ENCODE measurements at places on chromosomes 6 and 20.

GRCh38 chr6:112488238-112488637, 141.1 kb downstream of the RFPL4B start:
- DNase-seq, result no peak

GRCh38 chr6:2793534-2794151, 28.4 kb downstream of the WRNIP1 start:
- DNase-seq, result no peak

DNA sequence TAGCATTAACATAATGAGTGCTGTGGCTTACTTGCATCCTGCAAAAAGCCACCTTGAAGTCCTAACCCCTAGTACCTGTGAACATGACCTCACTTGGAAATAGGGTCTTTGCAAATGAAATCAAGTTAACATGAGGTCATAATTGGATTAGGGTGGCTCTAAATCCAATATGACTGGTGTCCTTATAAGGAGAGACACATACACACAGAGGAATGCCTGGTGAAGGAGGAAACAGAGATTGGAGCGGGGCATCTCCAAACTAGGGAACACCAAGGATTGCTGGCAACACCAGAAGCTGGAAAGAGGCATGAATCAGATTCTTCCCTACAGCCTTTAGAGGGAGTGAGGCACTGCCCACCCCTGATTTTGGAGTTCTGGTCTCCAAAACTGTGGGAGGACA, 17.6 kb upstream of the RPS6KA2 start:
- no peak for DNase-seq

DNA sequence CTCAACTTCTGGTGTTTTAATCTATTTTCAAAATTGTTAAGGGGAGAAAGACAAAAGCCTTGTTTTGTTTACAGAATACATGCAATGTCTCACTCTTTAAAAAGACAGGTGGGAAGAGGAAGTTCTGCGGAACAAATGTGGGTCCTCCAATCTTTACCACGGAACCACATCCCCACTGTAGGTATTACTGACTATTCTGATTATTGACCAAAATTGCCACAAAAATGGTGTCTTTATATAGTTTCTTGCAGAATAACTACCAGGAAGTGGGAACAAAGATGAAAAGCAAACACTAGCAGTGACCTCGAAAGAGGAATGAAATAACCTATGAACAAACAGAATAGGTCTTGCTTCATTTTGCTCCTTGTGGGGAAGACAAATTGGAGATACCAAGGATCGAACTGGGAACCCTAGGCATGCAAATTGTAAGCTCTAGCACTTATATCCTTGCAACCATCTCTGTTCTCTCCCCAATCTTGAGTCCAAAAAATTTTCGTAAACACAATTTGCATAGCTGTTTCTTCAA, 106.7 kb downstream of the GPX5 start:
- DNase-seq, result no peak

DNA sequence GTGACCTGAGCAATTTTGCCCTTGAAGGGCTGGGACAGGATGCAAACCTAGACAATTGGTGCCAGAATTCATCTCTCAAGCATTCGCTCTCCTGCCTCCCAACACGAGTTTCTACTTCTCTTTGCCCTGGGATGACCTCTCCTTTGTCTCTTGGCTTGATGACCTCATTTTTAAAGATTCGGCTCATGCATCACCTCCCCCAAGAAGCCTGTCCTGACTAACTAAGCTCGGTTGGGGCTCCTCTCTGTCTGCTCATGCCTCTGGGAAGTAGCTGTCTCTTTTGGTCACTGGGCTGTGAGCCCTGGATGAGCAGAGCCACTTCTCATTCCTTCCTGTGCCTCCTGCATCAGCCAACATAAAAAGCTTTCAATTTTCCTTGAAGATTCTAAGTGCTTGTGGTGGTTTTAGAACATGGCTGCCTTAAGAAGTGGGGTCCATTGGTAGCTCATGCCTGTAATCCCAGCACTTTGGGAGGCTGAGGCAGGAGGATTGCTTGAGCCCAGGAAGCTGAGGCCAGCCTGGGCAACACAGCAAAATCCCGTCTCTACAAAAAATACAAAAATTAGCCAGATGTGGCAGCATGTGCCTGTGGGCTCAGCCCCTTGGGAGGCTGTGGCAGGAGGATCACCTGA, 11.1 kb upstream of the TCF15 start:
- DNase-seq, result no peak

DNA sequence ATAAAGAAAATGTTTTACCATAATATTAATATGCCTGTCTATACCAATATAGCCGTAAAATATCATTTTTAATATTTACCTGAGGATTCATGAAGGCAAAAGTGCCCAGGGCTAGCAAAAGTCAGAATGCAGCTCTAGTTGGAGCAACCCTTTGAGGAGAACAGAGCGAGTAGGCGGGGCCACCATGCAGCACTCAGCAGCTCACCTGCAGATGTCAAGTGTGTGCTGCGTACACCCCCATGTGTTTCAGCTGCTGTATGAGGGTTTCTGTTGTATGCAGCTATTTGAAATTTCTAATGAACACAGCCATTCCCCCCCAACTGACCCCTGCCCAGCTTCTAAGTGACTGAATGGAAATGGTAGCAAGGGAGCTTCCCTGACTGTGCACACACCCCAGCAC, 508.0 kb downstream of the QKI start:
- DNase-seq, result no peak

- DNase-seq, result peak; percentile 78
Observed at GRCh38 chr6:105553171-105553570, 150.3 kb upstream of the PREP start.

DNA sequence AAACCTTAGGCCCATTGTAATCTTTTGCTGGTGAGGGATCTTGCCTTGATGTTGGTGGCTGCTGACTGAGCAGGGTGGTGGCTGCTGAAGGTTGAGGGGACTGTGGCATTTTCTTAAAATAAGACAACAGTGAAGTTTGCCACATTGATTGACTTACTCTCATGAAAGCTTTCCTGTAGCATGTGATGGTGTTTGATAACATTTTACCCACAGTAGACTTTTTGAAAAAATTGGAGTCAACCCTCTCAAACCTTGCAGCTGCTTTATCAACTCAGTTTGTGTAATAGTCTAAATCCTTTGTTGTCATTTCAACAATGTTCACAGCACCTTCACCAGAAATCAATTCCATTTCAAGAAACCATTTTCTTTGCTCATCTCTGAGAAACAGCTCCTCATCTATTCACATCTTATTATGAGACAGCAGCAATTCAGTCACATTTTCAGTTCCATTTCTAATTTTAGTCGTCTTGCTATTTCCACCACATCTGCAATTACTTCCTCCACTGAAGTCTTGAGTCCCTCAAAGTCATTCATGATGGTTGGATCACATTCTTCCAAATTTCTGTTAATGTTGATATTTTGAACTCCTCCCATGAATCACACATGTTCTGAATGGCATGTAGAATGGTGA, 37.2 kb downstream of the CST9L start:
- DNase-seq, result no peak

GRCh38 chr20:55977690-55978459, 27.4 kb downstream of the CBLN4 start:
- DNase-seq, result no peak

Data from RWPE2 (cell line).